BJ (cell line): ENCODE measurements at places on chromosomes 5 and 9. TPM values are rescaled to one million over a fixed set of nuclear protein-coding genes. Genes with fewer than 3 reads are reported as not detected.
A peak's percentile ranks its signal among the peaks of the same experiment; 100 is the strongest.

SPINK7 gene
- polyA plus RNA-seq = not detected in 2 replicates

NFIB gene
- polyA plus RNA-seq = 0.25 and 0.47 TPM in 2 replicates

DPM2 gene
- polyA plus RNA-seq = 35.0 and 55.3 TPM in 2 replicates

MYO10 gene
- 17.1 TPM in 2 replicates for polyA plus RNA-seq

FAM81B gene
- polyA plus RNA-seq = not detected in 2 replicates

TSPAN17 gene
- 50.4 and 65.8 TPM in 2 replicates for polyA plus RNA-seq

ZNF474 gene
- polyA plus RNA-seq = 0.06 and 0.22 TPM in 2 replicates

ARSI gene
- polyA plus RNA-seq = 5.2 and 9.8 TPM in 2 replicates

LPAR1 gene
- polyA plus RNA-seq = 211 and 224 TPM in 2 replicates

ECSCR gene
- polyA plus RNA-seq = 0.37 and 0.38 TPM in 2 replicates

GLIPR2 gene
- polyA plus RNA-seq = 23.7 and 26.3 TPM in 2 replicates

RXFP3 gene
- not detected in 2 replicates for polyA plus RNA-seq

LCN15 gene
- polyA plus RNA-seq = not detected in 2 replicates

PCDHGB3 gene
- polyA plus RNA-seq = 2.7 and 3.0 TPM in 2 replicates

EPB41L4A gene
- polyA plus RNA-seq = 0.04 and 0.05 TPM in 2 replicates

- no peak for DNase-seq
These were observed 51.5 kb downstream of the PCDH1 start for GRCh38 chr5:141826674-141827073.

- no peak for DNase-seq
These were observed 5.3 kb upstream of the TRIM41 start for GRCh38 chr5:181217803-181218062.

DNA sequence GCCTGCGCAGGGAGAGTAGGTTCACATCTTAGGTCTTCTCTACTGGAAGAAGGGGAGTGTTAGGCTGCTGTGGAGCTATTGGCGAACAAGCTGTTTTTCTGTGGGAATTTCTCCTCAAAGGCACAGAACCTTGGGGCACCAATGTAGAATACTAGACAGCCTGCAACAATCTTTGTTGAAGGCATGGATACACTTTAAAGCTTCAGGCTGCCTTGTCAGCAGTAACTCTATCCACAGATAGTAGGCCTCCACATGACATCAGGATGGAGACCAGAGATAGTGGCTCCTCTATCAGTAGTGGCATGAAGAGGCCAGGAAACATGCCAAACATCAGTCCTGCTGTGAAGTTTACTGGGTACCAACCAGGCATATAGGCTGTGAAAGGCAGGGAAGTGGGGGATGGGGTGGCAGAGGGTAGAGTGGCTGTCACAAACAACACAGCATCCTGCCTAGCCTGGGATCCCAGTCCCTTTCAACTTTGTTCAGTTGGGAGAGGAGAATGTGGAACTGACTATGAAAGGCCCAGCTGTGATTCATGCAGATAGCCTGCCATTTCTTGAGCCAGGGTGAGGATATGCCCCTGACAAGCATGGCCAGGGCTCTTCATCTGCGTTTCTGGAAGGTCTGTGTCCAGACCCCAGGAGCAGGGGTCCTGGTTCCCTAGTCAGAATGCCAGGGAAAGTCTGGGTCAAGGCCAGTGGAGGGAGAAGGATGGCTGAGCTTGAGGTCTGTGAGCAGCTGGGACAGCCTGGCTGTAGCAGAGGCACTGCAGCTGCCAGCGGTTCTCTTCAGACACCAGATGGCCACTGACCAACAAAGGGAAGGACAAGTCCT lies 1.0 kb upstream of the HK3 start:
- no peak for DNase-seq

DNA sequence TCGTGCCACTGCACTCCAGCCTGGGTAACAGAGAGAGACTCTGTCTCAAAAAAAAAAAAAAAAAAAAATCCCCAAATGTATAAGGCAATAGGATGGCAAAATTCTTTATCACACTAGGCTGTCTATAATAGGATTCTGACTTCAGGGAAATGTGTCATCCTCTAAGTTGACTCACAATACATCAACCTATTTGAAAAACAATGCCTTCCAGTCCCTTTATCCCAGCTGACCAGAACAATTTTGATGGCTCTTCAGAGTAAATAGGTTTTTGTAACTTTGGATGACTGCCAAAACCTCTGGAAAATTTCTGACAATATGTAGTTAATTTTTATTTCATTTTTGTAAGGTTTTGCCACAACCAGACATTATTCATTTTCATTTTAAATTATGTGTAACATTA lies 184.1 kb downstream of the CCDC192 start:
- DNase-seq = no peak

DNA sequence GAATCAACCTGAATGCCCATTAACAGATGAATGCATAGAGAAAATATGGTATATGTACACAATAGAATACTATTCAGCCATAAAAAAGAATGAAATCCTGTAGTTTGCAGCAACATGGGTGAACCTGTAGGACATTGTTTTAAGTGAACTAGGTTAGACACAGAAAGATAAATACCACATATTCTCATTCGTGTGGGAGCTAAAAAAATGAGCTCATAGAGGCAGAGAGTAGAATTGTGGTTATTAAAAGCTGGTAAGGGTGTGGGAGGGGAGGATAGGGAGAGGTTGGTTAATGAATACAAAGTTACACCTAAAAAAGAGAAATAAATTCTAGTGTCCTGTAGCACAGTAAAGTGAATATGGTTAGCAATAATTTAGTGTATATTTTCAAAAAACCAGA lies 23.5 kb downstream of the PTTG1 start:
- no peak for DNase-seq

GRCh38 chr9:34992376-34992951 lies 2.9 kb downstream of the DNAJB5 start:
- DNase-seq = peak; percentile 45

DNA sequence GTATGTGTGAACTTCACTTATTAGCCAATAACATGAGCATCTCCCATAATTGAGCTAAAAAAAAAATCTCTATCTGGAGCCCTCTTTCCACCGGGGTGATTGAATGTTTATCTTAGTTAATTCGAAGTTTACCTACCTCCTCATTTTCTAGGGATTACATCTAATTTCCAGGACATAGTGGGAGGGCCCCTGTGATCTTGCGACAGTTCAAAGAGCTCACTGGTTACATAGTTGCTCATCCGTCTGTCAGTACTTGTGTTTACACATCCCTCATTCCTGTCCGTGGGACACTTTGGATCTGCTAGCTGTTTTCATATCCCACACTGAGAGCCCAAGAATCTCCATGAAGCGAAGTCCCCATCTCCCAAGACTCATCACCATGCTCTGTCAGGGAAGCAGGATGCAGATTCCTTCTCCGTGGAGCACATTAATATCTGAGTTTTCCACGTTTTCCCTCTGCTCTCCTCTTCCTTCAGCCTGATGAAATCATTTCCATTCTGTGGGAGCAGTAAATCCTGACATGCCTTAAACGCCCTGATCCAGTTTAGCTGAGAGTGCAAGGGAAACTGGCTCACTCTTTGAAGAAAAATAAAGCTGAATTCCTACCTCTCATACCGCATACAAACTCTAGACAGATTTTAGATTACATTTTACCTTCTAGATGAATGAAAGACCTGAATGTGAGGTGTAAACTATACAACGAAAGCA lies 10.2 kb upstream of the SFXN1 start:
- DNase-seq = no peak

DNA sequence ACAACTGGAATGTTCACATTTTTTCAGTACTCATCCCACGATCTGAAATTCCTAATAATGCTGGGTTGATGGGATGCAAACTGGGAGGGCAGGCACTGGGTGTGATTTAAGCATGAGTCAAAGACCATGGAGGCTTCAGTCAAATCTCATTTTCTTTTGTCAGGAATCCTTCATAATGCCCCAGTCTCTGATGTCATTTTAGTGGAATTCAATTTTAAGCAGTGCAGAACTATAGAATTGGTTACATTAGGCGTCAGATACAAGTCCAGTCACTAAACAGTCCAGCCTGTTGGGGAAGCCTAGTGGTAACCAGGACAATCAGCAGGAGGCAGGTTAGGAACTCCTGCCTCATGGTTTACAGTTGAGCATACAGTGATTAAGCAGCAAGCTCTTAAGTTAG lies 41.0 kb upstream of the TMEM215 start:
- DNase-seq = no peak

- no peak for DNase-seq
These were observed 60.4 kb upstream of the COL15A1 start for GRCh38 chr9:98883276-98883675.

- DNase-seq = no peak
These were observed 18.5 kb downstream of the FBXW2 start for GRCh38 chr9:120774719-120775118.

- DNase-seq = no peak
These were observed 28.0 kb upstream of the IRX2 start for GRCh38 chr5:2779459-2779858.

DNA sequence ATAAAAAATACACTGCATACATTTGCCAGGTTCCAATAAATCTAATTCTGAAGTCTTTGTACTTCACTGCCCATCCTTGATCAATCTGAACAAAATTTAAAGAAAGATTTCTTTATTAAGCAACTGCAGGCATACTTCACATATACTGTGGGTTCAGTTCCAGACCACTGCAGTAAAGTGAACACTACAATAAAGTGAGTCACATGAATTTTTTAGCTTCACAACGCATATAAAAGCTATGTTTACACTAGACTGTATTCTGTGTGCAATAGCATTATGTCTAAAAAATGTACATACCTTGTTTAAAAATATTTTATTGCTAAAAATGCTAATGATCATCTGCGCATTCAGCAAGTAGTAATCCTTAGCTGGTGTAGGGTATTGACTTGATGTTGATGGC lies 52.1 kb downstream of the SSBP2 start:
- DNase-seq = no peak

DNA sequence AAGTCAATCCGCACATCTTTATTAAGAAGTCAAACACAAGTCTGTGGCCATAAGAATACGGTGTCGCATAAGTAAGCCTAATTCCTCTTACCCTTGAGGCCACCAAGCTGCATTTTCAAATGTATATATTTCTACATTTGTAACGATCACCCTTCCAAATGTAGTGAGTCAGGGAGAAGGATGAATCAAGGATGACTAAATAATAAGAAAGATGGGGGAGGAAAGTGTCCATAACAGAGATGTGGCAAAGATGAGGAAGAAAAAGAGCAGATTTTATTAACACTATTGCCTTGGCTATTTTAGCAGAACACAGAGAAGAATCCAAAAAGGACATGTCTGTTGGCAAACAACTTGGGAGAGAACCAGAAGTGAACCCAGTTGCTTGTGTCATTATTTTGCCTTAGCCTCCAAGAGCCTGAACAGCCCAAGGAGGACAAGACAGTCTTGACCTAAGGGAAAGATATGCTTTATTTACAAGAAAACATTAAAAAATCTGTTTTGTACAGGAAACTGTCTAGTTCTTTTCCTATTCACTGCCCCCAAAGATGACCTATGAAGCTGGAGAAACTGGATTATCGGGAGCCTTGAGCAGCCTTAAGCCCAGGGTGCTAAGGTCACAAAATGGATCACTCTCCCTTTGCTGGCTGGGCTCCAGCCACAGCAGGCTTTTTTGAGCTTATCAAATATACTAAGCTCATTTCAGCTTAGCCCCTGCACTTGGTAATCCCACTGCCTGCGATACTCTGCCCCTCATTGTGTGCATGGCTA lies 101.5 kb downstream of the PLCXD3 start:
- peak; percentile 9 for DNase-seq

DNA sequence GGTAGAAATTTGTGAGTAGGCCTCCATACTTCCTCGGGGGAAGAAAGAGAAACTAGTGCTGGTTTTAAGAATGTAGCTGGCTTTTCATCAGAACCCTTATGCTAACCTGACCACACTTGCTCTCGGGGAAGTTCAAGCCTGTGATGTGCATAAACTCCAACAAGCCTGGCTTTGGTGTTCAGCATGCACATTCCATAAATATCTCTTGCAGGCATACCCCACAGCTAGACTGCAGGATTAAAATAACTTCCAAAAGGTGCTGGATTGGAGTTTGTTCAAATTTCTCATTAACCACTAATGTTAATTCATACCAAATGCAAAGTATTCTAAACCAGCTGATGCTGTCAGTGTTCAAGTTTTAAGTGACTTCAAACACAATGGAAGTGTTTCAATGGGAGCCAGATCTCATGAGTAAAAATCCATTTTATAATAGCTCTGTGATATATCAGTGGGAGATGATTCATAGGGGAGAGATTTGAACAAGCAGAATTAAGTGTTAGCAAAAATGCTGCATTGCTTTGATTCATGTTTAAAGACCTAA lies 79.4 kb downstream of the NPR3 start:
- peak; percentile 47 for DNase-seq

- DNase-seq = no peak
These were observed 558 bp downstream of the GRPEL2 start for GRCh38 chr5:149345892-149346222.

GRCh38 chr9:1052365-1053281 lies 2.5 kb downstream of the DMRT2 start:
- DNase-seq = no peak

- DNase-seq = no peak
These were observed 32.0 kb downstream of the FGF18 start for GRCh38 chr5:171451421-171451820.

DNA sequence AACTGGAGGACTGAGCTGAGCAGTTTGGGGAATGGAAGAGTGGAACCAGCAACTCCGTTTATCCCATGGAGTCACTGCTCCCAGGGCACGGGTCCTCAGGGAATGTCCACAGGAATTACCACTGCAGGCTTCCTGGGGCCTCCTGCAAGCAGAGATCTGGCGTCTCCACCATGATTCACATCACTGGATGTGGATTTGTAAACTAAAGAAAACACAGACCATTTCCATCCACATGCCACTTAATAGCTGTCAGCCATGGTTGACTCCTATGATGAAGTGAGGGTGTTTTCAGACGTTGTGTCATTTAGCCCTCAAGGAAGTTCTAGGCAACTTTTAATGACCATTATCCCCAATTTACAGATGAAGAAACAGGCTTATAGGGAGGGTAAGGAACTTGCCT lies 30.2 kb downstream of the SNCAIP start:
- no peak for DNase-seq

GRCh38 chr9:21836437-21837161 lies 34.2 kb downstream of the MTAP start:
- DNase-seq = peak; percentile 98

GRCh38 chr5:55480781-55481180 lies 54.0 kb downstream of the PLPP1 start:
- DNase-seq = no peak

GRCh38 chr5:93658044-93658443 lies 75.0 kb downstream of the NR2F1 start:
- DNase-seq = no peak

DNA sequence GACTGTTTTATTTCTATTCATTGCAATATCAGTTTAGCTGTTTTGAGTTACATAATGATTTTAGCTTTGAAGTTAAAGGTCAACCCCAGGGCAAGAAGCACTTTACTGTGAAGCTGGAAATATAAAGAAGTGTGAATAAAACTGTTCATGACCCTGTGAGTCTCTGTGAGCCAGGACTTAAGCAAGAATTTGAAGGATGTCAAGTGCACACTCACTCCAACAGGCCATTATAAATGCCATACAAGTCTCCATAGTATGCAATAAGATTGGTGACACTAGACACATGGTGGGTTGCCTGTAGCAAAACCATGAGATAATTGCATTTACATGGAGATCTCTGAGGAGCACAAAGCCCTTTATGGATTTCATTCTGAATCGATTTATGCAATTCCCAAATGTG lies 318.7 kb upstream of the ITGA1 start:
- no peak for DNase-seq

GRCh38 chr5:142717582-142718215 lies 31.8 kb upstream of the FGF1 start:
- no peak for DNase-seq
